Ascending aorta (tissue), 2 donors: ENCODE measurements at places on chromosomes 5 and 9. TPM values are rescaled to one million over a fixed set of nuclear protein-coding genes. Genes with fewer than 3 reads are reported as not detected.
A peak's percentile ranks its signal among the peaks of the same experiment; 100 is the strongest.

GRCh38 chr9:113341712-113342410 lies 1.8 kb upstream of the WDR31 start:
- H3K4me3 ChIP-seq = no peak overlapping the region
- H3K36me3 ChIP-seq = no peaks in the 10 kb centered on the region
- peaks cover 7% of the 10 kb centered on the region for H3K4me1 ChIP-seq
- no peak for DNase-seq

- H3K36me3 ChIP-seq = no peaks in the 10 kb centered on the region
- DNase-seq = no peak
- no peaks in the 10 kb centered on the region for H3K4me1 ChIP-seq
- no peak overlapping the region for H3K27ac ChIP-seq
- H3K27me3 ChIP-seq = no peaks in the 10 kb centered on the region
Measured at GRCh38 chr5:78472469-78473106, 112.2 kb downstream of the SCAMP1 start.

DNA sequence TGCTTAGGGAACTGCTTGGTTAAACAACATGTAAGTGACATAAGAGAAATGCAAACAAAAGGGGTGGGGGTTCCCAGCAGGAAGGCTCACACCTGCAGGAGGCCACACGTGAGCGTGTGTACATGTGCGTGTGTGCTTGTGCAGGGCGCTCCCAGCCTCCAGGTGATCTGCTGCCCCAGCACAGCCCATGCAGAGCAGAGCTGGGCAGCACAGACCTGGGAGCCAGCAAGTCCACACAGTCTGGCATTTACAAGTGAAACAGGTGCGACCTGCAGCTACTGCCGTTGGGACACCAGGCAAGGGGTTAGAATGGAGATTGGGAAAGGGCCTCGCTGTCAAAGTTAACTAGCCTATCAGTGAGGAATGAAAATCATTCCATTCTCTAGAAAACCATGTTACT lies 41.8 kb downstream of the GRAMD2B start:
- DNase-seq = no peak
- no peak overlapping the region for H3K27ac ChIP-seq
- peaks cover 19% of the 10 kb centered on the region for H3K4me1 ChIP-seq
- no peaks in the 10 kb centered on the region for H3K27me3 ChIP-seq
- H3K4me3 ChIP-seq = no peak overlapping the region
- H3K36me3 ChIP-seq = peaks cover 22% of the 10 kb centered on the region

DNA sequence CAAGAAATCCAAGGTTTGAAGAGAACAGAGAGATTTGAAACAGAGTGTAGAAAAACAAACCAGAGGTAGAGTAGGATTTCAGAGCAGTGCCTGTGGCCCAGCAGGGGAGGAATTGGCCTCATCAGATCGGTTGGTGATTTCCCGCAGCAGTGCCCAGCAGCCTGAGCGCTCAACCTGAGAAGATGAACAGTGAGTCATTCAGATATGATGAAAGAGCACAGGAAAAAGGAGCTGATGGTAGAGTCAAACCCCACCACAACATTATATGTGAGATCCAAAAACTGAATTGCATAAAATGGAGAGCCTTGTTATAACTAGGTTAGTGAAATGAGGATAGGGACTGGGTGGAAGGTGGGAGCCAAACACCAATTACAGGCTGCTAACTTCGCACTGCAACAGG lies 248.9 kb downstream of the PIK3R1 start:
- no peak for DNase-seq
- H3K4me3 ChIP-seq = no peak overlapping the region
- no peaks in the 10 kb centered on the region for H3K27me3 ChIP-seq

DNA sequence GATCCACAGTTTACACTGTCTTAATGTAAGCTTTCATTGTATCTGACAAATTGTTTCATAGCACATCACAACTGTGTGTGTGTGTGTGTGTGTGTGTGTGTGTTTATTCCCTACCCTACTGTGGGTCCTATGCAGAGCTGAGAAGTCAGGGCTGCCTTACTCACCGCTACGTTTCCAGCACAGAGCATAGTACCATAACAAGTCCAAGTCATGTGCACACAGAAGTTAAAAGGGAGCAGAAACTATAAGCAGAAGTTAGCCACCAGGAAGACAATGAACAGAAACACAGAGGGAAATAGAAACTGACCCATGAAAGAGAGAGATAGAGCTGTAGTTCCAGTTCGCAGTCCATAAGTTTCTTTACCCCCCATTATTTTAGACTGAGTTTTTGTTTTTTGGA lies 38.2 kb upstream of the DMXL1 start:
- no peak overlapping the region for H3K27ac ChIP-seq
- H3K36me3 ChIP-seq = no peaks in the 10 kb centered on the region
- no peak for DNase-seq
- H3K4me1 ChIP-seq = no peaks in the 10 kb centered on the region

GRCh38 chr5:129367883-129368282 lies 92.2 kb upstream of the ADAMTS19 start:
- no peaks in the 10 kb centered on the region for H3K4me1 ChIP-seq
- H3K27ac ChIP-seq = no peak overlapping the region
- H3K27me3 ChIP-seq = no peaks in the 10 kb centered on the region
- no peak overlapping the region for H3K4me3 ChIP-seq
- DNase-seq = no peak
- H3K36me3 ChIP-seq = no peaks in the 10 kb centered on the region

DNA sequence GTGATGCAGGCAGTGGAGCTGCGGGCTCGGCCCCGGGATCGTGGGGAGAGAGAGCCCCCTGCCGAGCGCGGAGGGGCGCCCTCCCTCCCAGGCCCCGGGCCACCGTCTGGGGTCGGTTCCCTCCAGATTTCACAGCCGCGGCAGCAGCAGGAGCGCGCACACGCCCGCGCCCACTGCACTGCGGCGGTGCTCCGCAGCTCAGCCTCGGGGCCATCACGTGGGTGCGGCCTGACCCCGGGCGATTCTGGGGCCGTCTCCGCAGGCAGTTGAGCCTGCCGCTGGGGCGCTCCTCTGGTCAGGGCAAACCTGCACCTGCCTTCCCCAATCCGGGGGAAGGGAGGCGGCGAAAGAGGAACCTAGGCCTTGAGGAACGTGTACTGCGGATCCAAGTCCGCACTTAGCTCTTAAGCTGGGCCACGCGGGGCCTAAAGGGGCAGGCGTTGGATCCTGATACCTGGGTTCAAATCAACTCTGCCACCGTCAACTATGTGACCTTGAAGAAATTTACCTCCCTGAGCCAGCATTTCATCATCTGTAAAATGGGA lies 9.4 kb upstream of the DELE1 start:
- peak overlapping the region; percentile 61 for H3K4me3 ChIP-seq
- peaks cover 5% of the 10 kb centered on the region for H3K4me1 ChIP-seq
- no peaks in the 10 kb centered on the region for H3K27me3 ChIP-seq
- no peaks in the 10 kb centered on the region for H3K36me3 ChIP-seq
- H3K27ac ChIP-seq = no peak overlapping the region
- no peak for DNase-seq

- H3K27ac ChIP-seq = peak overlapping the region; percentile 91
- H3K4me3 ChIP-seq = no peak overlapping the region
- H3K36me3 ChIP-seq = peaks cover 24% of the 10 kb centered on the region
- peaks cover 22% of the 10 kb centered on the region for H3K4me1 ChIP-seq
- no peaks in the 10 kb centered on the region for H3K27me3 ChIP-seq
- no peak for DNase-seq
Measured at GRCh38 chr5:177478711-177479646, 5.5 kb upstream of the DBN1 start.

DNA sequence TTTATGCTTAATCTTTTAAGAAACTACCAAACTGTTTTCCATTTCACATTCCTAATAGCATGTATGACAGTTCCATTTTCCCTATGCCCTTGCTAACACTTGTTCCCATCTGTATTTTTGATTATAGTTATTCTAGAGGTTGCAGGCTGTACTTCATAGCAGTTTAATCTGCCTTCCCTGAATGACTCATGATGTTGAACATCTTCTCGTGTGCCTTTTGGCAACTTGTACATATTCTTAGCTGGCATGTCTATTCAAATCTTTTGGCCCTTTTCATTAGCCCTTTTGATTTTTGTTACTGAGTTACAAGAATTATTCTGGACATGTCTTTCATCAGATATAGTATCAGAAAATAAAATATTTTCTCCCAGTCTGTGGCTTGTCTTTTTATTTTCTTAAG lies 320.3 kb downstream of the DIRAS2 start:
- no peaks in the 10 kb centered on the region for H3K36me3 ChIP-seq
- DNase-seq = no peak
- H3K4me3 ChIP-seq = no peak overlapping the region
- H3K27ac ChIP-seq = no peak overlapping the region

GRCh38 chr5:96901384-96901783 lies 25.1 kb downstream of the ERAP2 start:
- no peaks in the 10 kb centered on the region for H3K36me3 ChIP-seq
- H3K4me1 ChIP-seq = no peaks in the 10 kb centered on the region
- no peaks in the 10 kb centered on the region for H3K27me3 ChIP-seq

GRCh38 chr9:84710701-84711397 lies 41.3 kb downstream of the NTRK2 start:
- H3K27ac ChIP-seq = no peak overlapping the region
- no peaks in the 10 kb centered on the region for H3K27me3 ChIP-seq
- no peak overlapping the region for H3K4me3 ChIP-seq

- no peak overlapping the region for H3K4me3 ChIP-seq
- DNase-seq = peak; percentile 70
- no peaks in the 10 kb centered on the region for H3K27me3 ChIP-seq
- peaks cover 13% of the 10 kb centered on the region for H3K4me1 ChIP-seq
- H3K27ac ChIP-seq = peak overlapping the region; percentile 78
Measured at GRCh38 chr9:6272229-6272598, 56.0 kb upstream of the TPD52L3 start.

DNA sequence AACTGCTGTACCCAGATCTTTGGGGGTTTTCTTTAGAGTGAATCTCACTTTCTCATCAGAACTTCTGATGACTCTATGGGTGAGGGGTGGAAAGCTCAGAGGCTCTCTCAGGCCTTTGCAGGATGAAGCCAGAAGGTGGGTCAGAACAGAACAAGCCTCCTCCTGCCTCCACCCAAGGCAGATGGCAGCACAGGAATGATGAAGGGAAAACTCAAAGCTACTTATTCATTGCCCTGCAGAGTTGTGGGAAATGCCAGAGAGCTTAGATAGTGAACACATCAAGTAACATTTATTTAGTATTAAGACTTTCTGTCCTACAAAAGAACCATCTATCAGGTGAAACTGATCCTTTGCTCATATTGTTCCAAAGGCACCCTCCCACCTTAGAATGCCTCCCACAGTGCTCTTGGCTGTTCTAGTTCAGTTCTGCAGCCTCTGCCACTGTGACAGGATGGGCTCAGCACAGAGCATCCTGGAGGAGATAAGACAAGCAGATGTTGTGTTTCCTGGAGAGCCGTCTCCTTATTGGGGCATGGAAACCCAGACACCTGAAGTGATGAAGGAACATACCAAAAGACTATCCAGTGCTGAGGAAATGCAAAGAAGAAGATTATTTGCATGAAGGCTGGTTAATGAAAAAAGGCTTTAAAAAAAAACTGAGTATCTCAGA lies 146.6 kb downstream of the ADAMTS12 start:
- DNase-seq = no peak
- H3K27me3 ChIP-seq = no peaks in the 10 kb centered on the region
- no peak overlapping the region for H3K27ac ChIP-seq
- no peak overlapping the region for H3K4me3 ChIP-seq

DNA sequence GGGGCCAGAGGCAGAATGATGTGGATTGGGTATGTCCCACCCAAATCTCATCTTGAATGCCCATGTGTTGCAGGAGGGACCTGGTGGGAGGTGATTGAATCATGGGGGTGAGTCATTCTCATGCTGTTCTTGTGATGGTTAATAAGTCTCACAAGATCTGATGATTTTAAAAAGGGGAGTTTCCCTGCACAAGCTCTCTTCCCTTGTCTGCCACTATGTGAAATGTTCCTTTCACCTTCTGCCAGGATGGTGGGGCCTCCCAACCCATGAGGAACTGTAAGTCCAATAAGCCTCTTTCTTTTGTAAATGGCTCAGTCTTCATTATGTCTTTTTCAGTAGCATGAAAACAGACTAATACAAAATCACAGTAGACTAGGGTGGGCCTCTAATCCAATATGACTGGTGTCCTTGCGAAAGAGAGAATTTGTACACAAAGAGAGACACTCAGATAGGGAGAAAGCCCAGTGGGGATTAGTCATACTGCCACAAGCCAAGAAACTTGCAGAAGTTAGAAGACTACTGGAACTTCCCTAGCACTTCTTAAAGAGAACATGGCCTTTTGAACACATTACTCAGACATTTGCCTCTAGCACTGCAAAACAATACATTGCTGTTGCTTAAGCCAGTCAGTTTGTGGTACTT lies 68.4 kb downstream of the ANXA1 start:
- H3K36me3 ChIP-seq = no peaks in the 10 kb centered on the region
- no peak overlapping the region for H3K4me3 ChIP-seq
- H3K4me1 ChIP-seq = no peaks in the 10 kb centered on the region
- no peak overlapping the region for H3K27ac ChIP-seq

GRCh38 chr9:135023088-135023785 lies 64.2 kb upstream of the OLFM1 start:
- H3K4me1 ChIP-seq = no peaks in the 10 kb centered on the region
- H3K27me3 ChIP-seq = no peaks in the 10 kb centered on the region
- H3K4me3 ChIP-seq = no peak overlapping the region
- DNase-seq = no peak
- no peak overlapping the region for H3K27ac ChIP-seq

GRCh38 chr5:1429066-1429465 lies 16.2 kb downstream of the SLC6A3 start:
- H3K27ac ChIP-seq = no peak overlapping the region
- no peak overlapping the region for H3K4me3 ChIP-seq
- DNase-seq = no peak
- H3K4me1 ChIP-seq = no peaks in the 10 kb centered on the region
- H3K36me3 ChIP-seq = no peaks in the 10 kb centered on the region

GRCh38 chr5:137751869-137752491 lies 2.2 kb downstream of the HNRNPA0 start:
- H3K4me3 ChIP-seq = peak overlapping the region; percentile 87
- peaks cover 4% of the 10 kb centered on the region for H3K4me1 ChIP-seq
- no peaks in the 10 kb centered on the region for H3K27me3 ChIP-seq
- DNase-seq = no peak

- no peak overlapping the region for H3K27ac ChIP-seq
- H3K27me3 ChIP-seq = no peaks in the 10 kb centered on the region
- no peaks in the 10 kb centered on the region for H3K4me1 ChIP-seq
Measured at GRCh38 chr9:28203036-28203435, 629.8 kb upstream of the C9orf72 start.

- no peaks in the 10 kb centered on the region for H3K36me3 ChIP-seq
- DNase-seq = peak; percentile 79
- H3K27ac ChIP-seq = peak overlapping the region; percentile 57
- no peak overlapping the region for H3K4me3 ChIP-seq
- H3K27me3 ChIP-seq = no peaks in the 10 kb centered on the region
Measured at GRCh38 chr9:69131682-69132081, 42.4 kb upstream of the TJP2 start.

The PDCD1LG2 gene
- total RNA-seq = 1.1 TPM

The RASEF gene
- total RNA-seq = not detected

The CDH9 gene
- not detected for total RNA-seq

The PCDHA8 gene
- total RNA-seq = not detected

The PCDHB12 gene
- total RNA-seq = 19.7 TPM

The LCN12 gene
- not detected for total RNA-seq

The PPP3R2 gene
- total RNA-seq = not detected

The ORM2 gene
- 0.64 TPM for total RNA-seq

The SELENOP gene
- total RNA-seq = 119 TPM

The RECK gene
- total RNA-seq = 5.7 TPM

The TRPM6 gene
- 0.96 TPM for total RNA-seq

The CPEB4 gene
- 37.4 TPM for total RNA-seq
